ENCODE measurements at places on chromosomes 12 and 14.

DNA sequence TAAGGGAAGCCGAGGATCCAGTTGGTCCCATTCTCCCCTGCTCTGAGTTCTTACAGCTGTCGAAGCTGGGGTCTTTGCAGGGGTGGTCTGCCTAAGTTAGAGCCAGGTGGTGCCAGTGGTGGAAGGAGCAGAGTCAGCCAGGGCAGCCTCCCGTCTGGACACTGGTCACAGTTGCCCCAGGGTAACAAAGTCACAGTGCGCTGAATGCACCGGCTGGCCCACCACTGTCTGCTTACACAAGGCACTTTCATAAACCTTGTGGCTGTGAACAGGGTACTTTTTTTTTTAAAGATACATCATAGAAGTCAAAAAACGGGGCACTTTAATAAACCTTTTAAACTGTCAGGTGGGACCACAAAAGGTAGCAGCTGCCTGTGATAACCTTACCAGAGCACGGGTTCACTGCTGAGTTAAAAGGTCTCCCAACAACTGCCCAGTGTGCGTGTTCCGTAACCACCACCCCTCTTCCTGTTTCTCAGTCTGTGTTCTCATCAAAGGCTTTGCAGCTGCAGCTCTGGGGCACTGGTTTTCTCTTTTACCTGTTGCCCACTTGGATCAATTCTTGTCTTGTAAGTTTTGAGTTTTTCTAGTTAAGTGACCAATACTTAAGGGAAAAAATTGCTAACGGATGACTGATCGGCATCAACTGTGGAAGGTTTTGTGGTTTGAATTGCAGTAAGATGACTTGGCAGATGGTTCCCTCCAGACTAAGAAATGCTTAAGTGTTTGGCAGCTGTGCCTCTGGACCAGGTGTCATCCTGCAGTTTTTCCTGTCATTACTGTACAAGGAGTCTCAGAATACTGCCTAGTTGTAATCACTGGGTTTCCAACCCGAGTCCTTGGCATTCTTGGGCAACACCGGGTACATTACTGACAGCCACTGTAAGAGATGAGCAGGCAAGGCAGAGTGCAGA lies 55.9 kb downstream of the DYNC1H1 start:
- no peak for DNase-seq

DNA sequence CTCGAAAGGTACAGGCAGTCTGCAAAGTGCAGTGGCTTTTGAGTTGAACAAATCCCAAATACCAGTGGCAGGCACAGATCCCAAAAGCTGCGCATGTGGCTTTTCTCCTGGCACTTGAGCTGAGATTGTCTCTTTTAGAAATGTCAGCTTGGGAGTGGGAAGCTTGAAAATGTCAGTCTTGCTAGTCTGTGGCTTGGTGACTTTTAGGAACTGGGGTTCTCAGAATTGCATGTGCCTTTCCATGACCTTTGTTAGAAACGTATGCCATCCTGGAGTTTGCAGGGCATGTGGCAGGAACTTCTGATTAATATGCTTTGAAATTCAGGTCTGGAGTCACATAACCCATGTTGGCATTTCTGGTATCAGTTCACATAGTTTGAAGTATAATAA lies 182.1 kb downstream of the CHST11 start:
- no peak for DNase-seq

DNA sequence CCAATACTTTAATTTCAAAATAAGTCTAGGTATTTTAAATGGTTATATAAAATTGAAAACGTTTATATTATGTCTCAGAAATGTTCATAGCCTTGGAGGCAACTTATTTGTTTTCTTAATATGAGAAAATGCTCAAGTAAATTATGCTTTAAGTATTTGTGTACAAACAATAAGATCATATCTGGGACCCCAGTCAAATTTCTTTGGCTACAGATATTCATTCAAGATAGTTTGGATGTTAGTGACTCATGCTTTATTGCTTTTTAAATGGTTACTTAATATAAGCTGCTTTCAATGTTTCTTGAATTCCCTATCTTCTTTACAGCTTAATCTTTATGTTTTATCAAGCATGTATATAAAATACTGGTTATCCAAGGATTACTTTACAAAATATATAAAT lies 291.3 kb downstream of the KCNC2 start:
- DNase-seq, result no peak

DNA sequence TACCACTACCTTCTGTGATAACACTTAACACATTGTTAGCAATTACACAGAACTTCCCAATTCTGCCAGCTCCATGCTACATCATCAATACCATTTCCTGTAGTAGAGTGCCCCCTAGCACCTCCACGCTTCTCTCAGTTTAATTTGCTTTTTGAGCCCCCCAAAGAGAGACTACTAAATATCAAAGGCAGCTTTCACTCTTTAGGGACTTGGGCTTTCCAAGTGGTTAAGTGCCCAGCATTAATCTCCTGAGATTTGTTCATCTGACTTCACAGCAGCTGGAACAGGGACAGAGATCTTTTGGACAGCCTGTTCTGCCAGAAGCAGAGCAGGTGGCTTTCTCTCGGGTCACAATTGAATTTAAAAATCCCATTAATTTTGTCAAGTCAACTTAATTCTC lies 954.9 kb downstream of the DIO2 start:
- no peak for DNase-seq

GRCh38 chr12:126163984-126164383 lies 1098.7 kb downstream of the AACS start:
- DNase-seq, result no peak

GRCh38 chr12:20410734-20411133 lies 42.4 kb downstream of the PDE3A start:
- no peak for DNase-seq

DNA sequence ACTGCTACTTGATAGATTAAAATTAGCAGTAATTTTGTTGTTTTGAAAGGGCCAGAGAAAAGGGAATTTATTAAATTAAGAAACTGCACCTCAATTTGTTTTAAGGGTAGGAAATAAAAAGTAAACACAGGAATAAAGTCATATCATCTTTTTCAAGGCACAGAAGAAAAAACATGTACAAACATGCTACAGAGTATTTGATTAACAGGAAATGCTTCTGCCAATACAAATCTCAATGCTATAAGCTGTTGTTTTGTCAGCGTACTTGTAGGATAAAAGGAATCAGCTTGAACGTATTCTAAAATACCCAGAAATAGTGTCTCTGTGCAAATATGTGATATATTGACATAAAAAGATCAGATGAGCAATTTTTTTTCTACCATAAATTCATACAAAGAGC lies 474.0 kb upstream of the MGAT4C start:
- no peak for DNase-seq

GRCh38 chr14:89811954-89812575 lies 142.5 kb downstream of the EFCAB11 start:
- DNase-seq, result no peak

GRCh38 chr12:99567072-99567471 lies 80.5 kb upstream of the GARIN6 start:
- DNase-seq, result no peak

- DNase-seq, result no peak
Measured at GRCh38 chr12:51865757-51866270, 17.3 kb upstream of the FIGNL2 start.

- no peak for DNase-seq
Measured at GRCh38 chr14:105193916-105194782, 13.0 kb upstream of the NUDT14 start.

DNA sequence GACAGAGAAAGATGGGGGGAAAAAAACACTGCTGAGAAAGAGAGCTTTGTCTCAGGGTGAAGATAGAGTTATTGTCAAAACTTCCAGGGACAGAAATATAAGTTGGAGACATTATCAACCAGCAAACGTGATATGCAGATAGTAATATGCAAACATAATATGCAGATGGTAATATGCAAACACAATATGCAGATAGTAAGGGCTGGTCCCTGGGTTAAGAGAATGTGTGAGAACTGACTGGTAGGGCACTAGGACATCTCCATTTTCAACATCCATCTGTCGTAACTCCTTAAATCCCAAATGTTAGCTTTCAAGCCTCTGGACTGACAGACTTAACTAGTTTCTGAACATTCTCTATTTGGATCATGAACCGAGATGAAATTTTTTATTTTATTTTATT lies 32.2 kb downstream of the SNRPF start:
- DNase-seq, result no peak

DNA sequence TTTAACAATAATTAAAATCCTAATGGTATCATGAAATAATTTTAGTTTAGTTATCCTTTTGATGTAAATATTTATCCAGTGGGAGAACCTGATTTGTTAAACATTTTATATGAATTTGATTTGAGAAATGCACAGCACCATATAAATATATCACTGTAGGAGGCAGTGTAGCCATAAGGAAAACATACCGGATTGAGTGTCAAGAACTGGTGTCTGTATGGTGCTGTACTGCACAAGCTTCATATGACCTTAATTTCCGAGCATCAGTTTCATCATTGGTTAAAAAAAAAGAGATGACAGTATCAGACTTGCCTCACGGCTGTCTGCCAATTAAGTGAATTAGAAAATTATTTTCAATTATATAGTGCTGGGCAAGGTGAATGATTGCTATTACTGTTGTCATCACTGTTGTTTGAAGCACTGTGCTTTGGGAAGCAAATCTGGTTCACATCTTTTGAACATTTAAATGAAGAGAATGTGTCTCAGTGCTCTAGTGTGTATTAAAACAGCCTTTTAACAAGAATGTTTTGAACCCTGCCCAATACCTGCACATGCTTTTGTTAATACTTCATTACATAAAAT lies 72.1 kb downstream of the TMTC2 start:
- DNase-seq, result no peak
